Dorsolateral prefrontal cortex (tissue), 122 donors: ENCODE measurements at places on chromosomes 3 and 15. TPM values are rescaled to one million over a fixed set of nuclear protein-coding genes. Genes with fewer than 3 reads are reported as not detected.

GRCh38 chr3:32937331-32937730 is 14.1 kb upstream of the CCR4 start:
- DNase-seq: no peak

- no peak for DNase-seq
These were observed 76.4 kb downstream of the CGGBP1 start for GRCh38 chr3:87982421-87982820.

DNA sequence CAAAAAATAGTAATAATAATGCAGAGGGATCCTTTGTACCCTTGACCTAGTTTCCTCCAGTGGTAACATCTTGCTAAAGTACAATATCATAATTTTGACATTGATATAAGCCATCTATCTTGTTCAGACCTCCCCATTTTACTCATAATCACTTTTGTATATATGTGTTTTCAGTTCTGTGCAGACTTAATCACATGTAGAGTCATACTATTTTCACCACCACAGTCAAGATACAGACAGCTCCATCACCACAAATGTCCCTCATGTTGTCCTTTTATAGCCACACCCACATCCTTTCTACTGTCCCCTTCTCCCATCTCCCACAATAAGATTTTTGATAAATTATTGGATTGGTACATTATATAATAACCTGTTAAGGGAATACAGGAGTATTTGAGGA is 25.4 kb downstream of the ZNF609 start:
- no peak for DNase-seq

- no peak for DNase-seq
These were observed 342.2 kb upstream of the TPRG1 start for GRCh38 chr3:188829576-188829975.

TRH gene
- total RNA-seq: 0.68 TPM
